ENCODE measurements at places on chromosomes 13 and 19. TPM values are rescaled to one million over a fixed set of nuclear protein-coding genes. Genes with fewer than 3 reads are reported as not detected.
A peak's percentile ranks its signal among the peaks of the same experiment; 100 is the strongest.

DNA sequence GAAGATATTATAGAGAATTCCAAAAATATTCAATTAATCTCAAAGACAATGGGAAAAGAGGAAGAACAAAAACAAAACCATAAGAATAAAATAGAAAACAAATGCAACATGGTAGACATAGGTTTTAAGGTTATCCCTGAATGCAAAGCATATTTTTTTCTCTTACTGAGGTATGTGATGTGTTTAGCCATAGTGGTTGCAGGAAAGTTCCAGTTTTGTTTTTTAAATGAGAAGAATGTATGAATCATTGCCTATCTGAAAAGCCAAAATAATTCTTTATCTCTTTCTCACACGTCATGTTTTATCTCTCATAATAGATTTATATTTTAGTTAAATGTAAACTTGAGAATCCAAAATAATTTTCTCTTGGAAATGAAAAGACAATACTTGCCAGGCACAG is 2591.7 kb upstream of the PCDH20 start:
- no peaks in the 10 kb centered on the region for H3K36me3 ChIP-seq
- no peaks in the 10 kb centered on the region for H3K4me1 ChIP-seq
- no peak for DNase-seq
- H3K4me3 ChIP-seq = no peak overlapping the region
- no peak overlapping the region for H3K27ac ChIP-seq
- H3K27me3 ChIP-seq = no peaks in the 10 kb centered on the region

Gene MYH14
- total RNA-seq = 128 TPM

Gene ZNF415
- total RNA-seq = 3.8 TPM

Gene PNMA8A
- 0.83 TPM for total RNA-seq

Gene TMED1
- 33.0 TPM for total RNA-seq

DNA sequence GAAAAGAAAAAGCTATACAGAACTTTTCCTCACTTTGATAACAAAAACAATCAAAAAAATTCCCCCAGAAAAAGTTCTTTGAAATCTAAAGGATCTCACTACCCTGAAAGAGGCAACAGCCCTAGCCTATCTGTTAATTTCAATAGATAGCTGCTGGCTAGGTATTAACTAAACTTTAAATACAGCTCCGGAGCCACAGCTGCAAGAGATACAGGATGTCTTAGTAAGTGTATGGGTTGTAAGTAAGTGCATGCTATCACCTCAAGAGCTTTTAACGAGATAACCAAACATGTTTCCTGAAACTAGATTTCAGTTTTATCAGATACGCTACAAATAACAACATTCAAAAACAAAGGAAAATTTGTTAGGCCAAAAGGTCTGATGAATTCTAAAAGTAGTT is 148.4 kb downstream of the KLF12 start:
- no peaks in the 10 kb centered on the region for H3K36me3 ChIP-seq
- peaks cover 11% of the 10 kb centered on the region for H3K4me1 ChIP-seq
- DNase-seq = no peak
- H3K27me3 ChIP-seq = no peaks in the 10 kb centered on the region

DNA sequence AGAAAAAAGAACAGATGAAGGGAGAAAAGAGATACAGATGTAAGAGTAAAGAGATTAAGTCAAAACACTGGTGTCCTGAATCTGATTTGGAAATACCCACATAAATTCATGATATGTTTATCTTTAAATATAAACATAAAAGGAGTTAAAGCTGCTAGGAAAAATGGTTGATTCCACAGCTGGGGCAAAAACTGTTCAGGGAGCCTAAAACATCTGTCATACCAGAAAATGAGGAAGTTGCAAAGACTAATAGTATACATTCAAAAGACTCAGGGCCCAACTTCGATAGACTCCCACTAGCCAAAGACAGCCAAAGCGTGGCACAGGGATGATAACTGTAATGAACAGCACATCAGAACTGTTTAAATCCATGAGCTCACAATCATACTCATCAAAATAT is 62.0 kb downstream of the ABCC4 start:
- DNase-seq = no peak
- no peaks in the 10 kb centered on the region for H3K27me3 ChIP-seq
- no peaks in the 10 kb centered on the region for H3K4me1 ChIP-seq
- H3K4me3 ChIP-seq = no peak overlapping the region

DNA sequence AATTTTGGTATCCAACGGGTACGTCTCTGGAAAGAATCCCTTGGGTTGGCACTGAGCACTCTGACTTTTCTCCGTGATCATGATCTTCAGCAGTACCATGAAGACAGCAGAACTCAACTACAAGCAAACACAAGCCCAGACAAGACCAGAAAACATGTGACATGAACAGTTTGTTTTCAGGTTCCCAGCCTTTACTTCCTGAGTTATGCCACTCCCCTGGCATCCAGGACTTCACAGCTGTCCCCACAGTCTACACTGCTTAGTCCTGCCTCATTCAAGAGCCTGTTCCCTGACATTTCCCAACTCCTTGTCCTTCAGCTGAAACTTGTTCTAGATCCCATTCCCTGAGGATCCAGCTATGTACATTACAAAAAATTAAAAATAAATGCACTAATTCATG is 4.9 kb upstream of the N4BP2L1 start:
- H3K4me1 ChIP-seq = no peaks in the 10 kb centered on the region
- DNase-seq = no peak
- H3K27me3 ChIP-seq = no peaks in the 10 kb centered on the region
- no peak overlapping the region for H3K4me3 ChIP-seq

Gene GAPDHS
- not detected for total RNA-seq

DNA sequence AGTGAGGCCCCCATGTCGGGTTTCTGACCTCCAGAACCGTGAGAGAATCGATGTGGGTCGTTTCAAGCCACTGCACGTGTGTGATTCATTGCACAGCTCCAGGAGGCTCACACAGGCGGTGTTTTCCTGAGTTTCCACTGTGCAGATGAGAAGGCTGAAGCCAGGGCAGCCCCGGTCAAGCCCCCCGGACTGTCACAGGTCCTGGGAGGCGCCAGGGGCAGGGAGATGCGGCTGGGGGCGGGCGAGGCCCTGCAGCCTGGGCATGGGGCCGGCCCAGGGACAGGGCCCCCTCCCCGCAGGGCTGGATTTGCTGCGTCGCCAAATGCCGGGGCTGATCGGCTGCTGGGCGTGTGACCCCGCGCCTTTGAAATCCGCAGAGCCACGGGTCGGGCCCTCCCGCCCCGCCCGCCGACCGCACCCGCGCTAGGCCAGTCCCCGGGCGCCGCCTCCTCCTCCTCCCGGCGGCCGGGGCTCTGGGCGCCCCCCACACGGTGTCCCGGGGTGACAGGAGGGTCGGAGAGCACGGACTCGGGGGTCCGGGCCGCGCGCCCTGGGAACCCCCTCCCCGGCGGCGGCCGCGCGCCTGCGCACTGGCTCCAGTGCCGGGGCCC is 9.9 kb upstream of the MKNK2 start:
- H3K27ac ChIP-seq = peak overlapping the region; percentile 96
- H3K4me1 ChIP-seq = peaks cover 45% of the 10 kb centered on the region
- H3K36me3 ChIP-seq = no peaks in the 10 kb centered on the region
- H3K4me3 ChIP-seq = peak overlapping the region; percentile 80
- no peaks in the 10 kb centered on the region for H3K27me3 ChIP-seq

Gene ICAM4
- not detected for total RNA-seq

Gene SPACA4
- not detected for total RNA-seq

GRCh38 chr19:18386543-18387271 is 749 bp downstream of the GDF15 start:
- H3K36me3 ChIP-seq = no peaks in the 10 kb centered on the region
- H3K27ac ChIP-seq = no peak overlapping the region
- no peak overlapping the region for H3K4me3 ChIP-seq

Gene LIG1
- total RNA-seq = 9.2 TPM

GRCh38 chr13:44566601-44567000 is 9.5 kb downstream of the TSC22D1 start:
- no peaks in the 10 kb centered on the region for H3K27me3 ChIP-seq
- peak overlapping the region; percentile 39 for H3K27ac ChIP-seq
- DNase-seq = no peak

Gene TEX29
- 1.1 TPM for total RNA-seq

DNA sequence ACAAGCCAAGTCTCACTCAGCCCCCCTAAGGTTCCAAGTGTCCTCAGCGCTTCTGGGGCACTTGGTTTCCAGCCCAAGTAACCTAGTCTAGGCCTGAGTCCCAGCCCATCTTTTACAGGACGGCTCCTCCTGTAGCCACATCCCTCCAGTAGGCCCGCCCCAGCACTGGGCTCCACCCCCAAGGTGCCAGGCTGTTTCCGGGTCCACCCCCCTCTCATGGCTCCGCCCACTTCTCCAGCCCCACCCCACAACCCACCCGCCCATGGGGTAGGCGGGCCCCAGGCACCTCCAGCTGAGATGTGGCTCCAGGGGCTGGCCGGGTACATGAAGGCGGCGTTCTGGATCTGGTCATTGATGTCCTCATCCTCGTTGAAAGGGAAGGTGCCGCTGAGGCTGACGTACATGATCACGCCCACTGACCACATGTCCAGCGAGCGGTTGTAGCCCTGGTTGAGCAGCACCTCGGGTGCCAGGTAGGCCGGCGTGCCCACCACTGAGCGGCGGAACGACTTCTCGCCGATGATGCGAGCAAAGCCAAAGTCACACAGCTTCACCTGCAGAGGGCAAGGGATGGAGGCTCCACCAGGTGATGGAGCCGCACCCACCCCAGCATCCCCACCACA is 17.2 kb upstream of the DACT3 start:
- peaks cover 37% of the 10 kb centered on the region for H3K36me3 ChIP-seq
- no peak overlapping the region for H3K4me3 ChIP-seq
- no peaks in the 10 kb centered on the region for H3K4me1 ChIP-seq
- H3K27ac ChIP-seq = no peak overlapping the region
- no peaks in the 10 kb centered on the region for H3K27me3 ChIP-seq
- no peak for DNase-seq

Gene SIGLEC12
- not detected for total RNA-seq

Gene NR2F6
- 64.9 TPM for total RNA-seq

DNA sequence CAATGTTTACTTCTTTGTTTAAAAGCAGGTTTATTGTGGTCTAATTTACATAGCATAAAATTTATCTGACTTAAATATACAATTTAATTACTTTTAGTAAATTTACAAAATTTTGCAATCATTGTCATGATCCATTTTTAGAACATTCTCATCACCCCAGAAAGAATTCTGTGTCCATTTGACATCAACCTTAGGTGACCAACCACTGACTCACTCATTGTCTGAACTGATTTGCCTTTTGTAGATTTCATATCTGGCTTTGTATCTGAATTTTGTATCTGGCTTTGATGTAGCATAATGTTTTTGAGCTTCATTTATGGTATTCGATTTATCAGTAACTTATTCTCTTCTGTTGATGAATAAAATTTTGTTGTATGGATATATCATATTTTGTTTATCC is 40.4 kb downstream of the EDNRB start:
- no peak overlapping the region for H3K27ac ChIP-seq
- no peaks in the 10 kb centered on the region for H3K36me3 ChIP-seq
- H3K27me3 ChIP-seq = no peaks in the 10 kb centered on the region

GRCh38 chr13:66415444-66415843 is 814.7 kb downstream of the PCDH9 start:
- no peak for DNase-seq
- H3K36me3 ChIP-seq = no peaks in the 10 kb centered on the region
- H3K27me3 ChIP-seq = no peaks in the 10 kb centered on the region
- no peak overlapping the region for H3K4me3 ChIP-seq
- H3K4me1 ChIP-seq = no peaks in the 10 kb centered on the region

DNA sequence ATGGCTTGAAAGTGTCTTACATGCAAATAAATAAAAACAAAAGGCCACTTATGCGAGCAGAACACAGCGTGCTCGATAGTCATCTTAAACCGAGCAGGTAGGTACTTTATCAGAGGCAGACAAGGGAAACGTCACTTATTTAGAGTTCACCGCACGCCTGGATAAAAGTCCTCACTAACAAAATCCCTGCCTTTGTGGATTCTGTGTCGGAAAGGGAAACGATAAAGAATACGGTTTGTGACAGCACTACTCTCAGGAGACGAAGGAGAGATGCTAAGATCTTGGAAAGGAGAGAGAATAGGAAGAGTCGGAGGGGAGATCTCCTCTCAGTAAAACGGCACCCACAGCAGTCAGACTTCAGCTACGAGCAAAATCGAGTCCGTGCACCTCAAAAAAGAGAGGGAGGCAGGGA is 581 bp downstream of the RCBTB1 start:
- H3K27ac ChIP-seq = peak overlapping the region; percentile 68
- H3K36me3 ChIP-seq = no peaks in the 10 kb centered on the region
- H3K4me1 ChIP-seq = peaks cover 7% of the 10 kb centered on the region
- no peaks in the 10 kb centered on the region for H3K27me3 ChIP-seq

- H3K4me1 ChIP-seq = no peaks in the 10 kb centered on the region
- H3K4me3 ChIP-seq = no peak overlapping the region
- H3K27me3 ChIP-seq = no peaks in the 10 kb centered on the region
- H3K36me3 ChIP-seq = no peaks in the 10 kb centered on the region
- DNase-seq = no peak
These were observed 19.3 kb downstream of the FBXO17 start for GRCh38 chr19:38956264-38956663.

Gene PRODH2
- not detected for total RNA-seq

DNA sequence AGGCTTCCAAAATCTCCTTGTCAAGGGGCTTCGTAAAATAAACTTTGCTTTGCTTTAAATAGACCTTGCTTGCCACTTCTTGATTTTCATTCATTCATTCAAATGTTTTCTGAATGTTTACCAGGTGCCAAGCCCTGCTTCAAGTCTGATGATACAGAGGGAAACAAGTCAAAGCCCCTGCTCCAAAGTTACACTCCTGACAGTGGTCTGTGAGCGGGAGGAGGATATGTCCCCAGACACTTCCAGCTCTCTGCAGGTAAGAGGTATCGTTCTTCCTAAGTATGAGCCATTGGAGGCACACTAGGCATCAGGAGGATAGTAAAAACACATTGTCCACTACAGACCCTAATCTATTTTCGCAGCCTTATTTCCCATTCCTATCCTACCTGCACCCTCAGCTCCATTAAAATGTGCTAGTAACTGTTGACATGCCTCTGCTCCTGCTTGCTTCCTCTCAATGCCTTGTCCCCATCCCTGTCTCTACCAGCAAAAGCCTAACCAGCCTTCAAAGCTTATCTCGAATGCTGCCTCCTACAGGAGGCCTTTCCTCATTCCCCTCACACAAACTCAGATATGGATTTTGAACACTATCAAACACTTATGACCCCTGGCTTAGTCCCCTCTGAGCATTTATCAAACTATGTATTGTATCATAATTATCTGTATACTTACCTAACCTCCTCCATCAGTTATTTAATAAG is 6.2 kb upstream of the WBP4 start:
- no peak for DNase-seq
- H3K4me3 ChIP-seq = no peak overlapping the region

DNA sequence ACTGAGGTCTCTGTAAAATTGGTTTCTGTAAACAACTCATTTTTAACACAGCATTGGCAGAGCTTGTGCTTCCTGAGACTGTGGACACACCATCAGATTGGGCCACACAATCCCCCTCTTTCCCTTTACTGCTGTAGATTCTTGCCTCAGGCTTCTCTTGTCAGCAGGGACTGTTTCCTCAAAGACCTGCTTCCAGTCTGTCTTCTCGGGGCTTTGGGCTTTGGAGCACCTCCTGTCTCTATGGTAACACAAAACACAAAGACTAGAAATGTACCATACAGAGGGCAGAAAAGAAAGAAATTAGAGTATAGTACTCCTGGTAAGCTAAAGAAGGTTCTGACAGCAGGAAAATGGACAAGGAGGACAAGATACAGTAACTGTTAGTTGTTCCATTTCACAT is 484.5 kb downstream of the DIAPH3 start:
- H3K4me3 ChIP-seq = no peak overlapping the region
- no peaks in the 10 kb centered on the region for H3K27me3 ChIP-seq
- H3K36me3 ChIP-seq = no peaks in the 10 kb centered on the region
- no peak for DNase-seq

Gene EPS8L1
- total RNA-seq = 2.4 TPM

Gene NXNL1
- total RNA-seq = not detected

GRCh38 chr19:29724746-29725145 is 9.7 kb upstream of the C19orf12 start:
- H3K27ac ChIP-seq = no peak overlapping the region
- H3K4me1 ChIP-seq = peaks cover 11% of the 10 kb centered on the region
- no peaks in the 10 kb centered on the region for H3K36me3 ChIP-seq
- H3K4me3 ChIP-seq = peak overlapping the region; percentile 40
- DNase-seq = no peak

Gene CCDC159
- total RNA-seq = 0.85 TPM
